ENCODE measurements at places on chromosomes 2 and 18. TPM values are rescaled to one million over a fixed set of nuclear protein-coding genes. Genes with fewer than 3 reads are reported as not detected.

GRCh38 chr18:35334821-35335220 lies 9.4 kb downstream of the ZNF24 start:
- peak; percentile 65 for DNase-seq

DNA sequence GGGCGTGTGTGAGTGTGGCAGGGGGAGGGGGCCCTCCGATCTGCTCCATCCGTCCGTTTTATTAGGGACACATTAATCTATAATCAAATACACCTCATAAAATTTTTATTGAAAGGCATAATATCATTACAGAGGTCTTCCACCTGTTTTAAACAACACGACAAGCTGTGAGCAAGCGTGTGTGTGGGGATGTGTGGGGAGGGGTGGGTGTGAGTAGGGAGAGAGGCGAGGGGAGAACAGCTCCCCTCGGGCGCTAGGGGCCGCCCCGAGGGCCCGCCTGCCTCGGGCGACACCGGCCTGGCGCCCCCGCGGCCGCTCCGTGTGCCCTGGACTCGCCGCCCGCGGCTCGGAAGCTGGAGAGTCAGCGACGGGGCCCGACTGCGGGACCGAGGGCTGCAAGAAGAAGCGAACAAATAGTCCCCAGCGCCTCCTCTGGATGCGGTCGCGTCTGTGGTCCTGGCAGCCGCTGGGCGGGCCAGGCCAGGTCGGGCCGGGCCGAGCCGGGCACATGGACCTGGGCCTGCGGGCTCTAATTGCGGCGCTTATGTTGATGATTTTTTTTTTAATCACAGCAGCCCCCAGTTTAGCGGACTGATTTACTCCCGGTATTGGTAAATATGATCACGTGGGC lies 352 bp upstream of the HOXD9 start:
- DNase-seq = no peak

DNA sequence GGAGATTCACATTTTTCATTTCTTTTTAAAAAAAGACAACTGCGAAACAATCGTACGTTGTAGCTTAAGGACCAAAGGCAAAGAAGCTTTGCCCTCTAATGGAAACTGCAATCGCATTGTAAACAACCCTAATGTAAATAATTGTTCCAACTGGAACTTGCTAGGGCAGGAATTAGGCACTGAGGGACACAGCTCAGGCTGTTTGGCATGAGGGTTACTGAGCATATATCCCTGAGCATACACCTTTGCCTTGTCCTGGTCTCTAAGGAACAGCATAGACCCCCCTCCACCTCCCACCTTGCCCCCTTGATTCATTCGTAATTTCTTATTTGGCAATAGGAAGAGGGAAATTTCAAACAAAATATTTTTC lies 396.4 kb downstream of the LNPK start:
- no peak for DNase-seq

DNA sequence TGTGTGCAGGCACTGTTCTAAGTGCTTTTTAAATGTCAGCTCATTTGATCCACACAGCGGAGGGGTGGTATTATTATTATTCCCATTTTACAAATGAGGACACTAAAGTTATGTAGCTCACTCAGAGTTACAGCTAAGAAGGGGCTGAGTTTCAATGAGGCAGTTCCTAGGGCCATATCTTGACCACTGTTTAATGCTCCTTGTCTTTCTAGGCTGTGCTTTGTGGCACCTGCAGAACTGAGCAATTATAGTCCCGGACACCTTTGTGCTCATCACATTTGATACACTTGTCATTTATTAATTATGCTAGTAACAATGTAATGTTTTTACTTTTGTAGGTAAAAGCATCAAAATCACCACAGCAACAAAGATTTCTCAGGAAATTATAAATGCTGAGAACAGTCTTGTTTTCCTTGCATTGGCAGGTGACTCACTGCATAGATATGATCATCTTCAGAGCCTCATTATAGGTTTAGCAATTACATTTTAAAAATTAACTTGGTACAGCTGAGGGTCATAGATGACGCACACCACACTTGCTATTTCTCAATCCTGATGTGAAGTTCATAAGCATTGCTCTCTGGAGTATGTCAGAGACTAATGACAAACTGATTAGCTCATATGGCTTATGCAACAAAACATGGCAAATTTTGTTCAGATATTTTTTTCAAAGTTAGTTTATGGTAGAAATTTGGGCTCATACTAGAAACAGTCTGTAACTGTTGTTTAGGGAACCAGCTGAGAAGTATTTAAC lies 366.8 kb downstream of the TGIF1 start:
- DNase-seq = peak; percentile 99

GRCh38 chr18:31506024-31506742 lies 8.2 kb downstream of the DSG2 start:
- DNase-seq = peak; percentile 21

GALNT5 gene
- 73.6 TPM for total RNA-seq

TDRD15 gene
- total RNA-seq = not detected

DSC1 gene
- total RNA-seq = not detected

- DNase-seq = no peak
Measured at GRCh38 chr18:12839526-12840196, 44.4 kb downstream of the PTPN2 start.
